ENCODE measurements at places on chromosomes 12 and 14.

DNA sequence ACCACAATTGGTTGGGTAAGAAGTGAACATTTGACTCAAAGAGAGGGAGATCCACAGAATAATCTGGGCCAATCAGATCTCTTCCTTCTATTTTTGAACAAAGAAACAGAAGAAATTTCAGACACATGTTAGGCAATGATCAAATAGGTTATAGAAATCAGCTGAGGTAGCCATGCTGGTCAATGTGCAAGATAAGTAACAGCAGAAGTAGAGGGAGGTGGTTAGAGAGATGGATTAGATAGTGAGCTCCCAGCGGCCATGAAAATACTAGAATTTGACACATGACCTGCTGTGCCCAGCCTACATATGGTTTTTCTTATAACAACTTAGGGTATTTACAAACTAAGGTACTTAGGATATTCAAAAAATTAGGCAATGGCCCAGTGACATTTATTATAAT is 230.9 kb upstream of the ARID2 start:
- no peak for DNase-seq

GRCh38 chr14:99271951-99272631 is at the start of gene BCL11B:
Gene BCL11B, minus strand, starts transcription at chr14:99272197. Its CDS starts 979 bp downstream, at chr14:99271218.
- peak; percentile 95 for DNase-seq

DNA sequence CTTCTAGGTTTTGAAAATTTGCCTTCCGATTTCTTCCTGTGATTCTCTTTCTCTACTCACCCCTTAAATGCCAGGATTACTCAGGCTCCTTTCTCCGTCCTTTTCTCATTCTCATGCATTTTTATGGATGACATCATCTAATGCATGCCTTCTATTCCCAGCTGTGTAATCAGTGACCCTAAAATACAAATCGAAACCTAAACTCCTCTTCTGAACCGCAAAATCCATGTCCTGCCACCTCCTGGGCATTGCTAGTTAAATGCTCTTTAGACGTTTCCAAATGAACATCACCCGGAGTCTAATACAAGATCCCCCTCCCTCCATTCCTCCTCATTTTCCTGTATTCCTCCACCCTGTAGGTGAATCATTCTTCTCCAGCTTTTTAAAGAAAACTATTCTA is 1703.1 kb upstream of the FLRT2 start:
- no peak for DNase-seq

DNA sequence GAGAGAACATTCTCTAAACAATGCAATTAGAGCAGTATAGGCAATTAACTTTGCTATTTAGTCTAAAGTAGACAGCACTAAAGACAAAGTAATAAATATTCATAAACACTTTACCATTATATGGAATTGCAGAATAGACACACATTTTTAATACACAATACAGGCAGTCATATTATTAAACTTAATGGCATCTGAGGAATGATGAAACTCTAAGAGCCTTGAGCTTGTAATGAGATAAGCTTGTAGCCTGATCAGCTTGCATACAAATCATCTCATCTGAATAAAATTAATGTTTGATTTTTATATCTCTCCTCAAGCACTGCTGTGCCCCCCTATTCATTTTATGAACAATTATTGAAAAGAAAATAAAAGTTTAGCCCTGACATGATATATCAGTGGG is 107.6 kb downstream of the MGAT4C start:
- DNase-seq: no peak

DNA sequence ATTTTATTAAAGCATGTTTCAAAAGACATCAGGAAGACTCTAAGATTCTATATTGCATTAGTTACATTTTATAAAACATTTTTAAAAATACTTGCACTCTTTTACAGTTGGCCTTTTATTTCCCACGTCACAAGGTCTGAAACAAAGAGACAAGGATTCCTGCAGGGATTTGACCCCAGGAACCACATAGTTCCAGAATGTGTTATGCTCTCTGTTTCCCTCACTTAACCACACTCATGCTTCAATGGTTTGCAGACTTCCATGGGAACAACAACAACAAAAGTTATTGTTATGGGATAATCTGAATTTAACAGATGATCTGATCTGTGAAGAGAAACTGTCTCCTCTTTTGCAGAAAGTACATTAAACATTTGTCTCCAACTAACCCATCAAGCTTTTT is 104.3 kb upstream of the PPFIA2 start:
- DNase-seq: no peak

GRCh38 chr12:27253347-27253746 is 9.3 kb downstream of the STK38L start:
- DNase-seq: no peak

GRCh38 chr12:122048151-122048550 is 26.5 kb downstream of the BCL7A start:
- no peak for DNase-seq

DNA sequence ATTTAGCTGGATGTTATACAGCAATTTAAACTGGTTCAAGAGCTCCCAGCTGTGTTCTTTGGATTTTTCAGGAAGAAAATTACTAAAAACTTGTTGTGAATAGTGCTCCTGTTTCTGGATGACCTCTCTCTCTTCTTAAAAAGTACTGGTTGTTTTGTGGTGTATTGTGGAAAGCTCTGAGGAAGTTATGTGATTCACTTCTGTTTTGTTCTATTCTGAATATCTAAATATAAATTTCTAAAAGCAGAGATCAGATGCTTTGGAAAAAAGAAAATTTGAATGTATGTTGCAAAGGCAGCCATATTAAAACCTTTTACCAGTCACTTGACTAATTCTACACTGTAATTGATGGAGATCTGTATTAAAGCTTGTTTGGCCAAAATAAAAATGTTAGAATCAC is 3.4 kb upstream of the C3AR1 start:
- no peak for DNase-seq

DNA sequence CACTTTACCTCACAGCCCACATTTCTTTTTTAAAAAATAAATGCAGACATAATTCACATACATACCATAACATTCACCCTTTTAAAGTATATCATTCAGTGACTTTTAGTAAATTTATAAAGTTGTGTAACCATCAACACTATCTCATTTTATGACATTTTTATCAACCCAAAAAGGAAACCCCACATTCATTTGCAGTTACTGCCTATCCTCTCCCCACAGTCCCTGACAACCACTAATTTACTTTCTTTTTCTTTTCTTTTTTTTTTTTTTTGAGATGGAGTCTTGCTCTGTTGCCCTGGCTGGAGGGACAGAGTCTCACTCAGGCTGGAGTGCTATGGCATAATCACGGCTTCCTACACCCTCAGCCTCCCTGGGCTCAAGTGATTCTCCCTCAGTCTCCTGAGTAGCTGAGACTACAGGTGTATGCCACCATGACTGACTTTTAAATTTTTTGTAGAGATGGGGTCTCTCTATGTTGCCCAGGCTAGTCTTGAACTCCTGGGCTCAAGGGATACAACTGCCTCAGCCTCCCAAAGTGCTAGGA is 1.5 kb upstream of the EP400 start:
- no peak for DNase-seq

DNA sequence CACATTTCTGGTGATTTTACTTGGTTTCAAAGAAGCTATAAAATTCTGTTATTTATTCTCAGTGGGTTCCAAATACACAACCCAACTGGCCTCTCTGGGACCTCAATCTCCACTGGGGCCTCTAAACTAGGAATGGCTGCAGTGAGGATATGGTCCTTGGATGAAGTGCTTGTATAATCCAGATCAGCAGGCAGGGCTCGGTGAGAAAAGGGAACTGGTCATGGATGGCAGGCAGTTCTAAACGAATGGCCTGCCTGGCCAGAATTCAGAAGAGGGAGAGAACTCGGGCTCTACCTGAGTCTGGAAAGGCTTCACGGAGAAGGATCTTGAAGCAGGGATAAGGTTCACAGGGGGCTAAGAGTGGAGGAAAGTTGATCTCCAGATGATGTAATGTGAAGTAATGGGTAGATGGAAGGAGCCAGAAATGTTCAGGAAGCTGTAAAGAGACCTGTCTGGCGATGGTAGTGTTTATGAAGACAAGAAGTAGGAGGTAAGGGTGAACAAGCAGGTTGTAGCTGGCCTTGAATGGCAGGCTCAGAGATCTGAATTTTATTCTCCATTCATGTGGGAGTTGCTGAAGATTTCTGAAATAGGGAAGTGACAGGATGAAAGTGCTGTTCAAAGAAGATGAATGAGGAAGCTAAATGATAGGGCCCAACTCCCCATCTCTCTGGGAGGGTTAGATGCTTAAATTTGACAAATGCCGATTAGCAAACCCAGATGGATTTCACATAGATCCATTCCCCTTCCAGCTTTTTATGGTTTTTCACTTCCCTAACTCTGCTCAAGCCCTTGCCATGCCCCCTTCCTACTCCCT is 31.5 kb upstream of the ANO6 start:
- DNase-seq: no peak

DNA sequence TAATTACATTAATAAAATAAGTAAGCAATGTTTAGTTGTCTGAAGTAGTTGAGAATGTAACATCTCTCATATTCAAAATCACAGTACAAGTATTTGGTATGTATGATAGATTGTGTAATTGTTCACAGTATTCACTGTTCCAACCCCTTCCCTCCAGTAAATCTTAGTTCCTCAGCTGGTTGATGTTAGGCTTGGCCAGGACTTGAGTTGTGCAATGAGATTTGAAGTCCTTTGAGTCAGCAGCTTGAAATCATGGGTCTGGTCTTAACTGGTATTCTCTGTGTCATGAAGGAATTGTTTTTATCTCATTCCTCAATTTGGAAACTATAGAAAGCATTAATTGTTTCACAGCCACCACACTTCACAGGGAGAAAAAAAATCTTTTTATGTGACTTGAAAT is 477.1 kb downstream of the FSCB start:
- no peak for DNase-seq

- no peak for DNase-seq
These were observed 1.5 kb upstream of the KRT5 start for GRCh38 chr12:52521568-52522266.

DNA sequence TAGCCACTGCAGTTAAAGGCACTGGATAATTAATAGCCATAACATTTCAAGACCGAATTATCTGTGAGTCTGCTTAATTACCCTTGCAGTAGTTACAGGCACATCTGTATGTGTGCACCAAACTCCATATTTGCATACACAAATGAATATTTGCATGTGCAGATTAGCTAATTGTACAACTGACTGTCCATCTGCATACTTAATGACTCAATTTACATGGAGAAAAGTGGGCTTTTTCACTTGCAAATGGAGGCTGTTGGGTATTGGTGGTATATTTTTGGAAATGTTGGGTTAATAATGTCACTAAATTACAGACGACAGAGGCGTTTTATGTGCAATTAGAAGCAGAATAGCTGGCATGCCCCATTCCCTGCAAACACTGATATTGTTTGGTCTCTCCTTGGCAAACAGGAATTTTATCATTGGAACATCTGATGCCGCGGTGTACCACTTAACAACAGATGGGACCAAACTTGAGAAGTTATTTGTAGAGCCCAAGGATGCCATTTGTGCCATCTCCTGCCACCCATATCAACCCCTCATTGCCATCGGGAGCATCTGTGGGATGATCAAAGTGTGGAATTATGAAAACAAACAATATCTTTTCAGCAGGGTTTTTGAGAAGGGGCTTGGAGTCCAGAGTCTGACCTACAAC is 39.6 kb downstream of the CFAP251 start:
- DNase-seq: no peak

DNA sequence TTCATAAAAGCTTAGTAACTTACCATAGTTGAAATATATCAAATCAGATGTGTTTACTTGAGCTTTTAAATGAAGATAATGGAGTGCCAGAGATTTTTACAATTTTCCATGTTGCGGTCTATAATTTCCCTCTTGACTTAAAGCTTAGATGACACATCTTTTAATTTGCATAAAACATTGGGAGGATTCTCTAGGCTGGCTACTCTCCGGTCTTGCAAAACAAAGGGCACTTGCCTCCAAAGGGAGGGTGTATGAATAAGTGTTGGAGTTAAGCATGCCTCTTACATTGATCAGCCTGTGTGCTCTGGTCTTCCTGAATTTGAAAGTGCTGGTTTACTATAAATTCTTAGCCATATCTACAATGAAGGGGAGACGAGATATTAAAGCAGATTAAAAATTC is 336.4 kb upstream of the NAV3 start:
- DNase-seq: no peak

GRCh38 chr12:47022296-47022695 is 57.1 kb upstream of the PCED1B start:
- DNase-seq: no peak

DNA sequence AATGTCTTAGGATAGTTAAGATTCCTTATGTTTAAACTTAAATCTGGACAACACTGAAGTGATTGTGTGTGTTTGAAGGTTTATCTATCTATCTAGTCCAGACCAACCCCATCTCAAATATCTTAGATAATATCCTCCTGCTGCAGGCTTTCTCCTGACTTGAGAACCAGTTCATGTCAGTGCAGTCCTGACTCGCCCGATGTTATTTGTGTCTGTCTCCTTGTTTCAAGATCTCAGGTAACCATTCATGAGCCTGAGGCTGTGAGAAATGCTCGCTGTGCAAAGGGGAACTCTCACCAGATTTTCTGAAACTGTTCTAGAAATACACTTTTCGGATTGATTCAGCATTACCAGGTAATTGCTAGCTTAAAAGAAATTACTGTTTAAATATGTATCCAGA is 356.2 kb downstream of the SNAPC1 start:
- no peak for DNase-seq

DNA sequence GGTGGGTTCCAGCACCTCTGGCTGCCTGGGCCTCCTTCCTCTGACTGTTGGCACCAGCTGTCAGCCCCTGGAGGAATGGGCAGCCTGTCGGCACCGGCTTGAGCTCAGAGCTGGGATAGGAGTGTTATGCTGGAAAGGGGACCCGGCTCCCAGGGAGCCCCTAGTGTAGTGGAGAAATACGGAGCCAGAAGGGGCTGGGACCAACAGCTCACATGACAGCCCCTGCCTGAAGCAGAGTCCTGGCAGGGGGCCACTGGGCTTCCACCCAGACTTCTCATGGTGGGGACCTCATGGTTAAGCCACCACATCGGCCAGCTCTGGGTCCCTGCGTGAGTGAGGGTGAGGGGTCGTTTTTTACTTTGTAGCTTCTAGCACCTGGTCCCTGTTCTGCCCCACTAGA is 174.5 kb downstream of the TSPAN9 start:
- DNase-seq: no peak

GRCh38 chr12:56724701-56724971 is 463 bp downstream of the NACA start:
- no peak for DNase-seq

DNA sequence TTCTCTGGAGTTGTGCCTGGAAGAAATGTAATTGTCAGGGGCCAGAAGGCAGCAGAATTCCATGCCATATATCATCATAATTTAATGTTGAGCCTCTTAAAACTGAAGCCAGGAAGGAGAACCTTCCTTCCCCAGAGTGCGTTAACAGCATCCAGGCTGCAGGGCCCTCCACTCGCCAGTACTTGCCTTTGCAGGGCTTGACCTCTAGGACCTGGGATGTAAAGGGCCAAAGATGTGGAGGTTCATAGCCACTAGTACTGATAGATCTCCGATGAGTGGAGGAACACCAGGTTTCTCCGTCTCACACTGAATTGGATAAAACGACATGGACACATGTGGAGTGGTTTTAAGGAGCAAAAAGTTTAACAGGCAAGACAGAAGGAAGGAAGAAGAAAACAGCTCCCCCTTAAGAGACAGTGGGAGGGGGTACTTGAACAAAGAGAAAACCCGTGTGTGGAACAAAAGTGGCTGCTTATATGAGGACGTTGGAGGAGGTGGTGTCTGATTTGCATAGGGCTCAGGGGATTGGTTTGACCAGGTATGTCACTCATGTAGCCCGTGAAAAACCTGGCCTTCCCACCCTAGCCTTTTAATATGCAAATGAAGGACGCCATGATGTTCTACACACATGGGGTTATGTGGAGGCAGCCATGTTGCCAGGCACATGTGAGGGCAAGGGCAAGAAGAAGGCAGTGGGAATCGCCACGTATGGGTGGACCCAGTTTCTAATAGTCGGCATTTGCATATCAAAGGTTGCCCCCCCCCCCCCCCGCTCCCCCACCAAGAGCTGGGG is 38.8 kb upstream of the WSCD2 start:
- DNase-seq: no peak

All from activated CD4-positive, alpha-beta T cell treated with anti-CD3 and anti-CD28 coated beads for 36 hours (primary cell).